GM04504 (cell line): ENCODE measurements at places on chromosomes 2 and 18.
A peak's percentile ranks its signal among the peaks of the same experiment; 100 is the strongest.

DNA sequence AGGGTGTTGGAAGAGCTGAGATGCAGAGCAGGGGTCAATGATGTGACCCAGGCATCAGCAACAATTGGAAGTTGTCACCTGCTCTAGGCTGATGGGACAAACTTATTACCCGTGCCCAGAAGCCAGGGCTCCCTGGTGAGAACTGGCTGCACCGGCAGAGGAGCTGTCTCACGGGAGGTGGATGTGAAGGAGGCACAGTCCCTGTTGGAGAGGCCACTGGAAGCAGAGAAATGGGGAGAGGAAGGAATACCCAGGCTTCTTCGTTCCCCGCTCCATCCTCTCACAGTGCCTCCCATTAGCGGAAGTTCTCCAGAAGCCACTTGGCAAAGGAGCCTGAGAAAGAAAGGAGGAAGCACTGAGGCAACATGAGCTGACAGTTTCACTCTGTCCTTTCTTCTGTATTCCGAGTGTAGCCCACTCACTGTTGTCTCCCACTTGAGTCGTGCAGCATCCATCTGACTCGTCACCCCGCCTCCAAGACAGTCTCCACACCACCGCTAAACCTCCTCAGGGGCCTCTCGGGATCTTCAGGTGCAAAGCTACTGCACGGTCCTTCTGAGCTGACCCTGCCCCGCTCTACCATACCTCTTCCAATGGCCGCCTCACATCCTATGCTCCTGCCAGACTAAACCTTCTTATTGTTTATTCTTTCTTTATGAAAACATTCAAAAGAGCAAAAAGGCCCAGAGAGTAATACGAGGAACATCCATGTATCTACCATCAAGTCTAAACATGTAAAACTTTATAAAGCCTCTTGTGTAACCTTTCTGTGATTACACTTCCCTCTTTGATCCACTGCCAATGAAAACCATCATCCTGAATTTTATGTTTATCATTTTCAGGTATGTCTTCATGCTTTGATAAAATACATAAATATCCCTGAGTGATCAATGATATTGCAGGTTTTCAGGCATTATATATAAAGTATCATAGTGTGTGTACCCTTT lies 19.1 kb upstream of the AFTPH start:
- no peak for DNase-seq

GRCh38 chr2:218294430-218295022 lies 2.2 kb upstream of the TMBIM1 start:
- no peak for DNase-seq

GRCh38 chr18:48573632-48574283 lies 34.9 kb downstream of the CTIF start:
- DNase-seq = no peak

DNA sequence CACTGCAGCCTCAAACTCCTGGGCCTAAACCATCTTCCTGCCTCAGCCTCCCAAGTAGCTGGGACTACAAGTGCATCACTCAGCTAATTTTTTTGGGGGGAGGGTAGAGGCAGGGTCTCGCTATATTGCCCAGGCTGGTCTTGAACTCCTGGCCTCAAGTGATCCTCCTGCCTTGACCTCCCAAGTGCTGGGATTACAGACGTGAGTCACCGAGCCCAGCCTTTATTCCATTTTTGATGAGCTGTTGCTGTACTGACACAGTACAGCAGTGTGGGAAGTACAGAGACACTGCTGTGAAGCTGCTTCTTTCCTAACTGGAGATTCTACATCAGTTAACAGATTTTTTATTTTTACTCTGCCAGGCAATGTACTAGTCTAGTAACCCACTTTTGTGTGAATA lies 18.8 kb downstream of the PTRHD1 start:
- no peak for DNase-seq

- peak; percentile 99 for DNase-seq
These were observed 35.4 kb downstream of the INSIG2 start for GRCh38 chr2:118123561-118124232.

DNA sequence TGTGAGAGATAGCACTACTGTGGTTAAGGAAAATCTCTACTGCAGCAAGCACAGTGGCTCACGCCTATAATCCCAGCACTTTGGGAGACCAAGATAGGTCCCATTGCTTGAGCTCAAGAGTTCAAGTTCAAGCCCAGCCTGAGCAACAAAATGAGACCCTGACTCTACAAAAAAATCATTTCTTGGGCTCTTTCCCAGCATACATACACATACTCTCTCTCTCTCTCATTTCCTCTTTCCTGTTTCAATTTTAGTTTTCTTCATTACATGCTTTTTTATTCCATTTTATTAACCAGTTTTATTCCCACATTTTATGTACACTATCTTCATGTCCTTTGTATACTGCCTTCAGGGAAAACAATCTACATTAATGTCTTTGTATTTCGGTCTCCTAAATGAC lies 14.6 kb downstream of the WDR33 start:
- DNase-seq = no peak

DNA sequence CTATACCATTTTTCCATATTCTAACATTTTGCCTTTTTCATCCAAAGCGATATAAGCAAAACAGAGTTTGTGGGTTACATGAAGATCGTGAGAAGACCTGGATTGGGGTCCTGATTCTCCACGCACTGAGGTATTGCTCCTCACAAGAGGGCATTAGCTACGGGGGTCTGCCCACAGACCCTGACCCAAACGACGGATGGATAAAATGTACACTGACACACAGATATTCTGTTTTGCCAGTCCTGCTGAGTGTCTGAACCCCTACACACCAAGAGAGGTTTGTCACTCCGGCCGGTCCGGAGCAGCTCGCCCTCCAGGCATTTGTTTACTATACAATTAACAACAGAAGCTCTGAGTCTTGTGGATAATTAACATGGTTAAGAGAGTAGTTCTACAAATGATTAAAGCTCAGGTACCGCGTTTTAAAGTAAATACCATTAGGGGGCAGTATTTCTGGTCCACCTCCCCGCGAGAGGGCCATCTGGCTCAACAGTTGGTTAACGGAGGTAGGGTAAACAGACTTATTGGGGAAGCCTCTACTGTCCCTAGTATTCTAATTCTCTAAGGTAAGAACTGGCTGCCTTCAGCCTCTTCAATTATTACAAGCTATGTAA lies 28.4 kb downstream of the SCYGR8 start:
- no peak for DNase-seq

DNA sequence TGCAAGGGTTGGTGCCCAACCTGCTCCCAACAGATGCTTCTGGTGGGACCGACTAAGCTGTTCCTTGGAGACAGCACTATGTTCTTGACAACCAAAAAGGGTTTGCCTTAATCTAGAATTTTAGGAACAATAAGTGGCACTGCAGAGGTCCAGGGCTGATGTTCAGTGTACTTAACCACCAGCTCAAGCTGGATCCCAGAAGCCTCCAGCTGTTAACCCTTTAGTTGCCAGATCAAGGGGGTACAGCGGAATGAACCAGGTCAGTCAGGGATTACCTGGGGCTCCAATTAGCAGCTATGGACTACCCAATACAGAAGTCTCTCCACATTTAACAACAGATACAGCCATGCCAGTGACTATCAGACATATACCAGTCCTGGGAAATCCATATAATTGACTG lies 3.5 kb downstream of the GPR75 start:
- DNase-seq = no peak

- no peak for DNase-seq
These were observed 90.6 kb downstream of the MDH1 start for GRCh38 chr2:63679252-63679855.

DNA sequence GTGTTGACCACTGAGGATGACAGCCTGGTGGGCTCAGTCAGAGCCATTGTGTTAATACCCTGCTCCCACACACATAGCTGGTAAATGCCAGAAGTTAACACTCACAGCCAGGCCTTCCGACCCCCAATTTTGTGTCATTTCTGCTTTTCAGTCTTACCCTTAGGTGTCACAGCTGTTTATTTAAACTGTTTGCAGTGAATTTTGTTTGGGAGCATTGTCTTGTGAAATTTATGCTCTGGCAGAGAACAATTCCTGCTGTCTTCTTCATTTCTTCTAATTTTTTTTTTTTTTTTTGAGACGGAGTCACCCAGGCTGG lies 8.2 kb downstream of the LPIN1 start:
- DNase-seq = no peak

DNA sequence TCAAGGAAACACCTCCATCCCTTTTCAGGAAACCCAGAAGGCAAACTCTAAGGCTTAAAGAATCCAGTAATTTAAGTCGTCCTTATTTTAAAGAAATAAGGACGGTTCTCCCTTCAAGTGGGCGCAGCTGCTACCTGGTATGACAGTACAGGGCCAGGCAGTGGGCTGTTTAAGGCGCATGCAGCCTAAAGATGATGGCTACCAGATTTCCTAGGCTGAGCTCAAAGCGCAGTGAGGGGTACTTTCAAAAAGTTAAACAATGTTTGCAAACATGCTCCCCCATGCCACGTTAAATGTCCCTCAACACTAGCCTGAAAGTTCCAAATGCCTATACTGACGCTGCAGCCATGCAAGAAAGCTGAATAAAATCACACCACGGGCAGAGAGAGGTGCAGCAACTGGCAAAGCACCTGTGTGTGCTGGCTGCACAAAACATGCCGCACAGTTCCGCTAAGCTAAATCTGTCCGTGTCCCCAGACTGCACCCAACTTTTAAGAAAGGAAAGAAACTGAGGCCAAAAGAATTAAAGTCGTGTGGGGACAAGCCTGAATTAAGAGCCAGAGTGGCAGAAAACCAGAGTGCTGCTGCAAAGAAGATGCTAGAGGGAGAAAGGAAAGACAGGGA lies 583 bp downstream of the HIBCH start:
- no peak for DNase-seq

DNA sequence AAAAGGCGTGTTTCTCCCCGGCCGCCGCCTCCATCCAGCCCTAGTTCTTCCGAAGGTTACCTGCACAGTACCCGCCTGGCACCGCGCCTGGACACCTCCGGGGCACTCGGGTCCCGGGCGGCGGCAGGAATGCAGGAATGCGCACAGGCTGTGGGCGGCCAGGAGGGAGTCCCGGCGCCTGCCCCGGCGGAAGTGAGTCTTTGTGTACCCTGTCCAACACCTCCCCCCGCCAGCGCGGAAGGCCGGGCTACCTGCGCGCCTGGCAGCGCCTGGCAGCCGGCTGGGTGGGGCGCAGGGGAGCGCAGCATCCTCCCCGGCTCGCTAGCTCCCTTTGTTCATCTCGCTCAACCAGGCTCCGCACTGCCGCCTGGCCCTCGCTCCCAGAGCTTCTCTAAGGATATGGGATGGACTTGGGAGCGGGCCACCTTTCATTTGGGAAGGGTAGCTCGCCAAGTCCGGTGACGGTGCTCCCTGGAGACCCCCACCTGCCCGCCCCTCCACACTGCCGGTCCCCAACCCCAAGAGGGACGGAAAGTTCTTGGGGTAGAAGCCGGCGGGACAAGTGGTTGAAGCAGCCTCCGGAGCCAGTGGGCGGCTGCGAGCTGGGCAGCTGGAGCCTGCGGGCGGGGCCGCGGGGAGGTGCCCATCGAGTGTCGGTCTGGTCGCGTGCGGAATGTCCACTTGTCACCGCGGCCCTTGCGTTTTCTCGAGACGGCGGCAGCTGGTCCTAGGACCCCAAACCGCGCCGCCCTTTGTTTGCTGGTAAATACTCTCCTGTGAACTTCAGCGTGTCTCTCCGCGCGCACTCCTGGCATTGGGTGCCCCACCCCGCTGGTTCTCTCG lies 1.2 kb upstream of the ST6GAL2 start:
- no peak for DNase-seq

- DNase-seq = no peak
These were observed 117.6 kb downstream of the METTL8 start for GRCh38 chr2:171316220-171316619.

- no peak for DNase-seq
These were observed 330.4 kb downstream of the LPIN1 start for GRCh38 chr2:12076810-12077209.

GRCh38 chr18:32160547-32160946 lies 29.3 kb upstream of the MEP1B start:
- no peak for DNase-seq

DNA sequence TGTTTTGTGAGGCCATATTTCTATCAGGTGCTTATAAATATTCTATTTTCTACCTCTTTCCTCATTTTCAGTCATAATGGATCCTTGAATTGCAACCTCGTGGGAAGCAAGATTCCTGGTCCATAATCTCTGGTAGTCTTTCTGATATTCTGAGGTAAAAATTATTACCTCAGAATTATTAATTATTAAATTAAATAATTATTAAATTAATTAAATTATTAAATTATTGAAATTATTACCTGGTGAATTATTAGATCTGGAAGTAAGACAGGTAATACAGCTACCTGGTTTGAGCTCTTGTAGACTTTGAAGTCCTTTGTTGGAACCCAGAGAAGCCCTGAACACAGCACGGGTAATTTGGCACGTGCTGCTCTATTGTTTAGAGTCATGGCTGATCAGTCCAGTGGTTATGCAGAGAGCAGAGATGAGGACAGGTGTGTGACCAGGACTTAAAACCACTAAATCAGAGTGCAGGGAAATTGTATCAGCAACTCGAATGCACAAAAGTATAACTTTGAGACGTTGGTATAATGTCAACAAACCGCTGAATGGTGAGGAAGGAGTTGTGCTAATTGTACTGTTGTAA lies 46.8 kb upstream of the PTPRM start:
- no peak for DNase-seq

- DNase-seq = no peak
These were observed 669.0 kb upstream of the CDH7 start for GRCh38 chr18:65081786-65082185.

DNA sequence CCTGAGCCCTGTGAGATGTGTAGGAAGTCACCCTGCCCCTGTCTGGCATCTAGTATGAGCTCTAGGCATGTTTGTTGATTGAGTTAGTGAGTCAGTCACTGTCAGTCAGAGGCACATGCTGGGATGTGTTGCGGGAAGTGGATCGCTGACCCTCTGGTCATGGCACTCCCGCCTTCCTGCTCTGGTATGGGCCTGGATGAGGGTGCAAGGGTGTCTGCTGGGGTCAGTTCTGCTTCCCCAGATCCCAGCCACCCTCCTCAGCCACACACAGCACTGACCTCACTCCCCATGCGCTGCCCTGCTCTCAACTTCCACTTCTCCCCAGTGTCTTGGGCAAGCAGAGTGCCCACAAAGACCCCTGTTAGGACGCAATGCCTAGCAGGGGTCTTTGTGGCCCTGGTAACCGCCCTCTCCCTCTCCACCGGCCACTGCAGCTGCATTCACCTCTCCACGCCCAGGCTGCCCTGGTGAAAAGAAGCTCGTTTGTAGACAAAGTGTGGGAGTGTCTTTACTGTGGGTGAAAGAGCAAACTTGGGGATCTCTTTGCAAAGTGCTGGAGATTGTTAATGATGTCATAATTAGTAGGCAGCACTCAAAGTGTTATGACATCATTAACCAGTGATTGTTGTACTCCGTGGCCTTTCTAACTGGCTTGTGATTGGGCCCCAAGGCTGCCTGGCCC lies 252.1 kb downstream of the LDLRAD4 start:
- DNase-seq = no peak

DNA sequence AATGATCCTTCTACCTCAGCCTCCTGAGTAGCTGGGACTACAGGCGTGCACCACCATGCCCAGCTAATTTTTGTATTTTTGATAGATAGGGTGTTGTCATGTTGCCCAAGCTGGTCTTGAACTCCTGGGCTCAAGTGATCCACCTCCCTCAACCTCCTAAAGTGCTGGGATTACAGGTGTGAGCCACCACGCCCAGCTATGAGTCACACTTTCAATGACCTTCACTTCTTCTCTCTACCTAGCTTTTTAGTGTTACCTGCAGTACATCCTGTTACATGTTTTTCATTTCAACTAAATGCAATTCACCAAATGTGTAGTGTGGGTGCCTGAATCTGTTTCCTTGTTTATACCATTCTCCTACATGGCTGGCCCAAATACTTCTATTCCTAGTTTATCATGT lies 64.0 kb downstream of the SLC39A10 start:
- DNase-seq = no peak

GRCh38 chr18:58091099-58091611 lies 47.1 kb downstream of the NEDD4L start:
- DNase-seq = no peak
